ENCODE measurements at places on chromosomes 11 and 22.

GRCh38 chr22:30566125-30566524, 8.3 kb downstream of the GAL3ST1 start:
- no peak for DNase-seq

DNA sequence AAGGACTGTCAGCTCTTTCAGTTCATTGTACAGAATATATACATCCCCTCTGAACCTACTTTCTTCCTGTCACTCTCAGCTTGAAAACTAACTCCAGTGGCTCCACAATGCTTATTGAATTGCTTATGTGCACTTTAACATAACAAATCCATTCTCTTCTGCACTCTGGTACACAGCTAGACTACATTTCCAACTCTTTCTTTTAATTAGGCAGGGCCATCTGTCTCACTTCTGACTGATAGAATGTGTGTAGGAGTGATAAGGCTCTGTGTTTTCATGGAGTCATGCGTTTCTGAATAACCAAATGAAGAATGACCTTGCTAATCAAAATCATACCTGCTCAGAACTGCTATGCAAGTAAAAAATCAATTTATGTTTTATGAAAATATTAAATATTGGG, 278.5 kb upstream of the CCDC179 start:
- no peak for DNase-seq

DNA sequence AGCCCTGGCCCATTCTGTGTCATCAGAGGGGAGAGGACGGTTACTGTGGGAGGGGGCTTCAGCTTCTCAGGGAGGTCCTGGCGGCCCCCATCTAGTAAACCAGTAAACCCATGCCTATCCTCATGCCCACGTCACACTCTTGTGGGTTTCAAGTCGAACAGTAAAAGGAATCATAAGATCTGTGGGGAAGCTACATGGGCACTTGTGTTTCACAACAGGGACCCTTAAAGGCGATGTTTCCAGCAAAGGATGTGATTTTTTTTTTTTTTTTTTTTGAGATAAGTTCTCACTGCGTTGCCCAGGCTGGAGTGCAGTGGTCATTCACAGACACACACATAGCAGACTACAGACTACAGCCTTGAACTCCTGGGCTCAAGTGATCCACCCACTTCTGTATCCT, 9.2 kb upstream of the PARVG start:
- no peak for DNase-seq

DNA sequence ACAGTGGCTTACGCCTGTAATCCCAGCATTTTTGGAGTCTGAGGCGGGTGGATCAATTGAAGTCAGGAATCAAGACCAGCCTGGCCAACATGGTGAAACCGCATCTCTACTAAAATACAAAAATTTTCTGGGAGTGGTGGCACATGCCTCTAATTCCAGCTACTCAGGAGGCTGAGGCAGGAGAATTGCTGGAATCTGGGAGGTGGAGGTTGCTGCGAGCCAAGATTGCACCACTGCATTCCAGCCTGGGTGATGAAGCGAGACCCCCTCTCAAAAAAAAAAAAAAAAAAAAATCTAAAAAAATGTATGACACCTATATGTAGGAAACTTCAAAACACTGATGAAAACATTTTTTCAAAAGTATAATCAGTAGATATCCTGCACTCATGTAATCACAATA, 242.7 kb upstream of the CHORDC1 start:
- no peak for DNase-seq

GRCh38 chr11:12235947-12236743, 125.8 kb downstream of the MICAL2 start:
- DNase-seq, result peak; percentile 54

DNA sequence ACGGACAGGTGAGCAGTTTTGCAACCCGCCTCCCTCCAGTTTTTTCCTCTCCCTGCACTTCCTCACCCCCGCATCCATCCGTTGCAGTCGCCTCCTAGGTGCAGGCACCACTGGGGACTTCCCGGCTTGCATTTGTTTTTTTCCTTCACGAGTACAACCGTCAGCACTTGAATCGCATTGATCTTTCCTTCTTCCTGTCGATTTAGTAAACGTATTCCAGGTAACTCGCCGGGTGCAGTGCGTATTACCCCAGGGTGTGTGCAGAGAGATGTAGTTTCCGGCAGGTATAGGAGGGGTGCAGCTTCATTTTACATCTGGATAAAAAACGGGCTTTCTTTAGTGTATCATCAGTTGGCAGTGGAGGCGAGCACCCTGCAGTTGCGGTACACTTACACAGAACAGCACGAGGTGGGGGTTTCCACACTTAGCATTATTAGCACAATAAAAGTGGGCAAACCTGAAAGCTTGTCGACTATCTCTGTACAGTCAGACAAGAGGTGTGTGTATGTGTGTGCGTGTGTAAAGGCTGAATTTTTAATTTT, at the start of gene SORL1-AS1:
TSS of gene SORL1-AS1 (minus strand) at position 359 of the 542 bp plus-strand sequence.
- DNase-seq, result peak; percentile 67

- no peak for DNase-seq
Measured at GRCh38 chr11:128467041-128467440, 120.3 kb downstream of the ETS1 start.

DNA sequence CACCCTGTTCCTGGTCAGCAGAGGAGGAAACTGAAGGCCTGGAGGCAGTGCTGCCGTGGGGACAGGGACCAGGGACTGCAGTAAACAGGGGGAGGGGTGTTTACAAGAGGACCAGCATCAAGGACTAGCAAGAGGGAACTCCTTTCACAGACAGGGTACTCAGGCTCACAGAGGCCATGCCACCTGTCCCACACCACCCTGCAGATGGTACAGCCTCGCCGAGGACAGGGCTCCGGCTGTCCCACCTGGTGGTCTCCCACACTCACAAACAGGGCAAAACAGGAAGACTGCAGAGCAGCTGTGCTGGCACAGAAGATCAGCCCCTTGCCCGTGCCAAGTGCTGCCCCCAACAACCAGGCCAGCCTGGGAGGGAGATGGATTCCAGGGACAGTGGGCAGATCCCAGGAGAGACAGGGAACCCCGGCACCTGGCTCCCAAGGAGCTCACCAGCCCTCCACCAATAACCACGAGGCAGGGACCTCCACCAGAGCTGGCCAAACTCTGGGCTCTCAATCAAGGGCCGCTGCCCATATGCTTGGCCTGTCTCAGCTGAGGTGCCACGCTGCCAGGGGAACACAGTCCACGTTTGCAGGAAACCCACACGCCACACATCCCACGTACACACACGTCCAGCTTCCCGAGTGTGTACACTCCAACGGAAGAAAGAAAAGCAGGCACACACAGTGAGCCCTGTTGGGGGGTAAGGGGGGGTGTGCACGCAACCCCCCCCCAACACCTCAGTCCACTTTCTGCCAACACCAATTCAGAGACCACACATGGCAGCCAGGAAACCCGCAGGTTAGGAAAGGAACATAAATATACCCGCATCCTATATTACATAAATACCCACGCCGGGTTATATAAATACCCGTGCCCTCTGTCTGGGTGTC, 2.1 kb downstream of the CSNK1E start:
- peak; percentile 13 for DNase-seq

DNA sequence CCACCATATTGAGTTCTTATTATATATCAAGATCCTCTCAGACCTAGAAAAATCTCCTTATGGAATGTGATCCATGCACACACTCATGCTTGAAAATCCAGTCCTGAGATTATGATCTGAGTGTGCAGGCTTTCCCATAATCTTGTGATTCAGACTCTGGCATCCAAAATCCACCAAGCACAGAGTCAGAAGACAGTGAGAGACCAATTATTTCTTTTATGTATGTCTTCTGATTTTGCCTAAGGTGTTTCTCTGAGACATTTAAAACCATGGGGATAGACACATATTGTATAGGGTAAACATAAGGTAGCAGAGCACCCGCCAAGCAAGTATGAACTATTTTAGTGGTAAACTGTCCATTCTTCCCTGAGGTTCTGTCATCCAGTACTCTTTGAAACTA, 52.0 kb upstream of the MMP13 start:
- DNase-seq, result no peak

DNA sequence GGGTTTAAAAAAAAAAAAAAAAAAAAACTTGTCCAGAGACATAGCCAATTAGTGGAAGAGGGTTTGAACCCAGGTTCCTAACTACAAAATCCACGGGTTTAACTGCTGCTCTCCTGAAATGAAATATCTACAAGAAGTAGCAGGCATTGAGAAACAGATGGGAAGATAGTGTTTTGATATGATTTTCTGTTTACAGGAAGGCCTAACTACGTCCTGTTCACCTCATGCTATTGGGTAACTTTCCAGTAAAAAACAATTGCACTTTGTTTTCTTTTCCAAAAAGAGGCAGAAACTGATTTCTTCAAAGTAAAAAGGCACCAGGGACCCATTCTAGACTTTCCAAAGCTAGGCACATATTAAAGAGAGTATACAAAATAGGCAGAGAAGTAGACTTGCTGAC, 5.9 kb upstream of the C11orf91 start:
- DNase-seq, result no peak

GRCh38 chr11:31788085-31788484, 23.0 kb downstream of the PAX6 start:
- no peak for DNase-seq

GRCh38 chr11:105315287-105315686, 175.7 kb upstream of the CARD18 start:
- DNase-seq, result no peak

GRCh38 chr11:132650969-132651720, 881.2 kb downstream of the OPCML start:
- no peak for DNase-seq

- DNase-seq, result no peak
Measured at GRCh38 chr11:70324376-70325115, 54.1 kb downstream of the PPFIA1 start.

GRCh38 chr22:38258895-38259294, 13.9 kb downstream of the TMEM184B start:
- DNase-seq, result no peak

- DNase-seq, result no peak
Measured at GRCh38 chr11:130631119-130631518, 182.7 kb downstream of the ADAMTS15 start.

DNA sequence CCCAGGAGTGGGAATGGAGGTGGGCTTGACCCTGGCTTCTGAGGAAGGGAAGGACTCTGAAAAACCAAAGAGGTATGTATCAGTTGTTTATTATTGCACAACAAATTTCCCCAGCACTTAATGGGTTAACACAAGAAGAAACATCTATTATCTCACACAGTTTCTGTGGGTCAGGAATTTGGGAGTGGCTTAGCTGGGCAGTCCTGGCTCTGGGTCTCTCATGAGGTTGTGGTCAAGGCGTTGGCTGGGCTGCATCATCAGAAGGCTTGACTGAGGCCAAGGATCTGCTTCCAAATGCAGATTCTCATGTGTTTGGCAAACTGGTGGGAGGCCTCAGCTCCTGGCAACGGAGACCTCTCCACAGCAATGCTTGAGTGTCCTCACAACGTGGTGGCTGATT, 17.5 kb upstream of the SMIM38 start:
- DNase-seq, result no peak

DNA sequence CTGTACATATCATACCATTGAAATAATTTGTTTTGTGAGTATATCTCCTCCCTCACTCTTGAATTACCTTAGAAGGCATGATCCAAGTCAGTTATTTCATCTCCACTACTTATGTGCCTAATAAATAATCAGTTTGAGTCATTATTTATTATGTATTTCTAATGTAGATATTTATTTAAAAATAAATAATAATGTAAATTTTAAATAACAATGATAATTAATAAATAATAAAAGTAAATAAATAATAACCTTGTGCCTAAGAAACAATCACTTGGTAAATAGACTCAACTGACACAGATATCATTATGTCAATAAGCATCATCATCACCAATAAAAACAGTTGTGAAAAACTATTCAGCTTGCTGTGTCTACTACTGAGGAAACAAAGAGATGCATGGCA, 213.8 kb downstream of the CNTN5 start:
- no peak for DNase-seq

DNA sequence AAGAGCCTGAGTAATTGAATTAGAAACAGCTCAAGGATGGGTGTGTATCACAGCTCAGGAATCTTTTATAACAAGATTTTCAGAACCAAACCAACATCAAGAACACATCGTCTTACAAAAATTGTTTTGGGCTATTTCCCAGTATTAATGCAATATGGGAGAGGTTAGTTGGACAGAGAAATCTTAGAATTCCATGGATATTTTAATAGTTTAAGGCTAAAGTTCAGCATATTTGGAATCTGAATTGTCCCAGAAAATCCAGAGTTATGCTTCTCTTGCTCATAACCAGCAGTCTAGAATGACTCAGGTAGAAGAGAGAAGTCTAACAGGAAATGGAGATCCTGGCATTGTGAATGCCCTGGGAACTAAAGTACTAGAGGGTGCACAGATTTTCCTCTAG, 74.6 kb downstream of the ADM start:
- DNase-seq, result no peak

DNA sequence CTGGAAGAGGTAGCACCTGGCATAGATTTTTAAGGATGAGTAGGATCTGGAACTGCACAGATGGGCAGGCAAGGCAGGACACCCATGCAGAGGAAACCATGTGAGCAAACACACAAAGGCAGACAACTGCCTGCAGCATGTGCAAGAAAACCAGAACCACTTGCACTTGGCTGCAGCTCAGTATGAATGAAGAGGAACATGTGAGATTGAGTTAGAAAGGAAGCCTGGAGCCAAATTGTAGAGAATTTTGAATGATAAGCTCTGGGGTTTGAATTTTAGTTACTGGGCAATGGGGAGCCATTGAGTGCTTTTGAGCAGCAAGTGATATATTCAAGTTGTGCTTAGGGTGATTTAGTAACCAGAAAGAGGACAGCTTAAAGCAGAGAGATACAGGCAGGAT, 583.4 kb downstream of the SOX6 start:
- no peak for DNase-seq

GRCh38 chr11:120615391-120615790, 103.8 kb downstream of the GRIK4 start:
- DNase-seq, result no peak

DNA sequence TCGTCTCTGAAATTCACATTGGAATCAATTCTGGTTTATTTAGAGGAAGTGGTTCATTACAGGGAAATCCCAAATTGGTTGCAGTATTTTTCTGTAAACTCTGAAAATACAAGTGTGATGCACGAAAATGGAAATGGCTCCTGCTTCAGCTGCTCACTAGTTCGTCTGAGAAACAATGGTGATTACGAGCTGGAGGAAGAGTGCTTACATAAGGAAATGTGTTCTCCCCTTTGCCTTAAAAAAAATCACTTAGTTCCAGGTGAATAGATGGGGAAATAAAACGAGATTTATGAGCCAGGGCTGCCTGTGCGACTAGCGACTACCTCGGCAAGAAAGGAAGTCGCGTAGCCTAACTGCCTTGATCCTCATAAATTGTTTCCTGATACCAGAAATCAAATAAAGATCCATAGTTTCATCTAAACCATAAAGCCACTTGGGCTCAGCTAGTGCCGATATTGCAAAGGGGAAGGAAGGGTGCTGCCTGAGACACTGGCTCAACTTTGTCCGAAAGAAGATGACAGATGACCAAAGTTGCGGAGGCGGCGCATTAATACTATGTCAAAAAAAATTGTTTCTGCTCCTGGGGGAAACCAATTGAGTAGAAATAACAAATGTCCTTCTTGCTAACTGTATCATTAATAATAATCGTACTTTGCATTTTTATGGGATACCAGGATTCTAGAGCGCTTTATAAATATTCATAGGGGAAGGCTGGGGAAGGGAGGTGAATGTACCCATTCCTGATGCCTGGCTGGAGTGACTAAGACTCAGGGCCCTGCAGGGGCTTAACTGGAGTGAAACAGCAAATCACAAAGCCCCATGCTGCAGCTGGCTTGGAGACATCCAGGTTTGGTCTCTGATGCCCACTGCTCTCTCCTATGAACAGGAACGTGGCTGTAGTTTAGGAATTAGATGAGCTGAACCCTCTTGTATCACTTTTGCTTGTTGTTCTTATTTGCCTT, 185.7 kb downstream of the BLID start:
- no peak for DNase-seq

- DNase-seq, result no peak
Measured at GRCh38 chr11:20489948-20490347, 102.4 kb downstream of the PRMT3 start.

GRCh38 chr11:854601-855329, 12.1 kb downstream of the TSPAN4 start:
- DNase-seq, result no peak

Data from activated naive CD4-positive, alpha-beta T cell treated with Interleukin-2 at 50 U/mL for 16 hours (primary cell).